ENCODE measurements at places on chromosomes 3 and 15. TPM values are rescaled to one million over a fixed set of nuclear protein-coding genes. Genes with fewer than 3 reads are reported as not detected.

DNA sequence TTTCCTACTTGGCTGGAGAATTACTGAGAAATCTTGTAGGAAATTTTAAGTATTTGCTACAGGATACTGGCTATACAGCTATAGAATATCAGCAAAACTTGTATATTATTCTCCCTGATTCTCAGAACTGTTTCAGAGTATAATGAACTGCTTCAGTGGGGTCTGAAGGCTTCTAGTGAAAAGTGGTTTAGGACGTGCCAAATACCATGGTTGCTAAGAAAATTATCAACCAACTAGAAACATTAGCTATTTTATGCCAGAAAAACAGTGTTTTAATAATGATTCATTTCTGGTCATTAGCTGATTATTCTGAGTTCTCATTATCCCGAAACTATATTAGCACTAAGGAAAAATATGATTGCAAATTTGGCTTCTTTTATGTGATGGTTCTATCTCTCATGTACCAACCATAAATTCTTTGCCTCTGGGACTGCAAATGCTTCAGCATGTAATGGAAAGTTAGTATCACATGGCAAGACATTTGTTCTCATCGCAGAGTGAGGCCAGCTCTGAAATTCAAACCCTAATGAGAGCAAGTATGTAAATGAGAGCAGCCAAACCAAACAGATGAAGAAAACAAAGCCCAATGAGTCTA is 11.0 kb upstream of the TSC22D2 start:
- H3K36me3 ChIP-seq, result peaks cover 2% of the 10 kb centered on the region
- no peak overlapping the region for H3K4me3 ChIP-seq
- no peak for DNase-seq

- DNase-seq, result no peak
- no peak overlapping the region for H3K4me3 ChIP-seq
- H3K27me3 ChIP-seq, result no peaks in the 10 kb centered on the region
- H3K36me3 ChIP-seq, result peaks cover 2% of the 10 kb centered on the region
- no peak overlapping the region for H3K27ac ChIP-seq
- H3K4me1 ChIP-seq, result no peaks in the 10 kb centered on the region
These were observed 201.2 kb downstream of the FAM43A start for GRCh38 chr3:194886836-194887235.

DNA sequence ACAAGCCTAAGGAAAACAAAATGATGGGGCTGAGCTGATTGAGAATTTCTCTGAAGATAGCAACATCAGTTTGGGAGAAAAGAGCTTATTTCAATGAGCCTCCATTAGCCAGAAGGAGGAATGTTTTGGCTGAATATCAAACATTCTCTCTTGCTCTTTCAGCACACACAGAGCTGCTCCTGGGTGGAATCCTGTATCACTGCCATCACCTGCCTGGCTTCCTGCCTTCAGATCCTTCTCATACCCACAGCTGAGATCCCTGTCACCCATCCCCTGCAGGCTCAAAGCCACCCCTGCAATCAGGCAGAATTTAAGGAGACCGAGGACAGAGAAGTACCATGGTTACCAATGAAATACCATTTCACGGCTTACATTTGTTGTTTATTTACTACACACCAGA is 27.2 kb upstream of the SYN2 start:
- no peaks in the 10 kb centered on the region for H3K36me3 ChIP-seq
- no peaks in the 10 kb centered on the region for H3K4me1 ChIP-seq
- H3K27ac ChIP-seq, result no peak overlapping the region

- H3K36me3 ChIP-seq, result no peaks in the 10 kb centered on the region
- H3K4me1 ChIP-seq, result peaks cover 44% of the 10 kb centered on the region
- DNase-seq, result no peak
- H3K4me3 ChIP-seq, result no peak overlapping the region
- peak overlapping the region; percentile 88 for H3K27ac ChIP-seq
- no peaks in the 10 kb centered on the region for H3K27me3 ChIP-seq
These were observed 417.4 kb upstream of the MDFIC2 start for GRCh38 chr3:70729845-70730244.

DNA sequence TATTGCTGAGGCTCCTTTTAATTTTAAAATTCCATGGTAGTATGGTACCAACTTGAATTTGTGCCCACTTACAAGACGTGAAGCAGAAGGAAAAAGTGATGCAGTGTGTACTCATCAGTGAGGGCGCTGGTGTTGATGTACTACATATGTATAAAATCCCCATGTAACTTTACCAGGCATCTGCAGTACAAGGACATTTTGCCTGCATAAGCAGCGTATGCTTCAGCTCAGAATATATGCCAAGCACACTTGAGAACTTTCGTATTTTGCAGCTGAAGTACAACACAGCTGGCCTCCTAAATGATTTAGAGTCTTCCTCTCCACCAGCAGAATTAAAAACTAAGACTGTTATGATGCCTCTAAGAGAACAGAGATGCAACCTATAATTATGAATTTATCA is 108.9 kb downstream of the RYR3 start:
- no peaks in the 10 kb centered on the region for H3K36me3 ChIP-seq
- peaks cover 24% of the 10 kb centered on the region for H3K27me3 ChIP-seq
- H3K27ac ChIP-seq, result no peak overlapping the region

DNA sequence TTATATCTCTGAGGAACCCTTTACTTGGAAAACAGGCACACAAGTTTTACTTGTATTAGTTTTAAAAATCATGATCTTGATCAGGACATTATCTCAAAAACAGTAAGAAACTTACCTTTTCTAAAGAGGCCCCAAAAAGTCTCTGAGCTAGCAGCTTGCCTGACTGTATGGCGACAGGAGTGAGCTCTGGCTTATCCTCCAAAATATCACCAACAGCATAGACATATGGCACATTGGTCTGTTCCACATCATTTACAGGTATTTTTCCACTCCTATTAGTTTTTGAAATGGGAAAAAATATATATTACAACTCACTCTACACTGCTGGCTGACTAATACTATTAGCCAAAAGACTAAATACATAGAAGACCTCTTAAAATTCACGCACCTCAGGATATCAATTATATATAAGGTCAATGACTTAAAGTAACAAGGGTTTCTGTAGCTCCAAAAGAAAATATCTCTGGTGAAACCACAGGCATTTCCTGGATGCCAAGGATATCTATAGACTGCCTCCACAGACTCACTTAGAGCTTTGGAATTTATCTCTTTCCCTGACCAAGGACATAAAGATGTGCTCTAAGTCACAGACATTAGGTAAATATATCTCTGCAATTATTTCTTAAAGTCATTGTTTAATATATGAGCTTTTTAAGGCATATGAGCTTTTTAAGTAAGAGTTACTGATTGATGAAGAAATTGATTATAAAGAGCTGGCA is 33.1 kb downstream of the TXNRD3 start:
- H3K36me3 ChIP-seq, result peaks cover 6% of the 10 kb centered on the region
- no peak overlapping the region for H3K4me3 ChIP-seq
- DNase-seq, result no peak
- no peaks in the 10 kb centered on the region for H3K27me3 ChIP-seq
- peak overlapping the region; percentile 49 for H3K27ac ChIP-seq

- H3K4me1 ChIP-seq, result peaks cover 12% of the 10 kb centered on the region
- DNase-seq, result no peak
- H3K27ac ChIP-seq, result no peak overlapping the region
- no peaks in the 10 kb centered on the region for H3K36me3 ChIP-seq
- peaks cover 42% of the 10 kb centered on the region for H3K27me3 ChIP-seq
- H3K4me3 ChIP-seq, result no peak overlapping the region
These were observed 120.5 kb downstream of the FOXB1 start for GRCh38 chr15:60124460-60125070.

GRCh38 chr3:120864541-120864940 is 43.5 kb upstream of the STXBP5L start:
- H3K36me3 ChIP-seq, result no peaks in the 10 kb centered on the region
- peaks cover 28% of the 10 kb centered on the region for H3K27me3 ChIP-seq
- no peak overlapping the region for H3K4me3 ChIP-seq
- H3K27ac ChIP-seq, result no peak overlapping the region

DNA sequence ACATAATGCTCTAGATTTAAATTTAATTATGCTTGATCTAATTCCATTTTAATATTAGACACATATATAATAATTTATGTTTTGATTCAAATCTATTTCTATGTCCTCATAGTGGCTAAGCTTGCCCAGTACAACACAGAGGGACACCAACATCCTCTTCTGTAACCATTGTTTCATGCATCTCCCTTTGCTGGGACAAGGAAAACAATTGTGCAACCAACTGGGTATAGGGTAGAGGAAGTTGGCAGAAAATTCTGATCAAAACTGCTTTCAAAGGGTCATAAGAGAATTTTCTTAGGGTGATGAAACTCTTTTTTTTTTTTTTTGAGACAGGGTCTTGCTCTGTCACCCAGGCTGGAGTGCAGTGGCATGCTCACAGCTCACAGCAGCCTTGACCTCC is 121.4 kb upstream of the SGO1 start:
- peaks cover 6% of the 10 kb centered on the region for H3K27me3 ChIP-seq
- H3K27ac ChIP-seq, result no peak overlapping the region

DNA sequence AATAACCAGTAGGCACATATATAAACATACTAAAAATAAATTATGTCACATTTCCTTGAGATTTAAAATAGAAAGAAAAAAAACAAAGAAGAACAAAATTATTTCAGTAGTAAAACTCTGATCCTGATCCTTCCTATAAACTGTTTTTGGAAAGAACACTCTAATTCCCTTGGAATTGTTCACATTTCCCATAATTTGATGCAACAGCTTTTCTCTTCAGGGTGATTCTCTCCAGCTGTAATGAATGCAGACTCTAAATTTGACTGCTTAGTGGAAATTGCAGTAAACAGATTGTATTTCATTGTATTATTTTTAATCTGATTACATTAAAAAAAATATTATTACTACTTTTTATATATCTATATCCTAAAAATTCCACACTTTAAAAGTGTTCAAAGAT is 70.2 kb upstream of the ABI3BP start:
- peaks cover 40% of the 10 kb centered on the region for H3K4me1 ChIP-seq
- peaks cover 19% of the 10 kb centered on the region for H3K36me3 ChIP-seq
- H3K27me3 ChIP-seq, result no peaks in the 10 kb centered on the region
- no peak overlapping the region for H3K27ac ChIP-seq
- no peak overlapping the region for H3K4me3 ChIP-seq

GRCh38 chr3:132189601-132190000 is 127.6 kb upstream of the ACP3 start:
- H3K27ac ChIP-seq, result no peak overlapping the region
- no peaks in the 10 kb centered on the region for H3K4me1 ChIP-seq
- H3K27me3 ChIP-seq, result peaks cover 36% of the 10 kb centered on the region
- H3K4me3 ChIP-seq, result no peak overlapping the region
- H3K36me3 ChIP-seq, result no peaks in the 10 kb centered on the region
- DNase-seq, result no peak

- peak overlapping the region; percentile 67 for H3K27ac ChIP-seq
- H3K36me3 ChIP-seq, result peaks cover 8% of the 10 kb centered on the region
- no peaks in the 10 kb centered on the region for H3K27me3 ChIP-seq
- peaks cover 67% of the 10 kb centered on the region for H3K4me1 ChIP-seq
These were observed 753 bp downstream of the INAFM2 start for GRCh38 chr15:40323953-40324937.

DNA sequence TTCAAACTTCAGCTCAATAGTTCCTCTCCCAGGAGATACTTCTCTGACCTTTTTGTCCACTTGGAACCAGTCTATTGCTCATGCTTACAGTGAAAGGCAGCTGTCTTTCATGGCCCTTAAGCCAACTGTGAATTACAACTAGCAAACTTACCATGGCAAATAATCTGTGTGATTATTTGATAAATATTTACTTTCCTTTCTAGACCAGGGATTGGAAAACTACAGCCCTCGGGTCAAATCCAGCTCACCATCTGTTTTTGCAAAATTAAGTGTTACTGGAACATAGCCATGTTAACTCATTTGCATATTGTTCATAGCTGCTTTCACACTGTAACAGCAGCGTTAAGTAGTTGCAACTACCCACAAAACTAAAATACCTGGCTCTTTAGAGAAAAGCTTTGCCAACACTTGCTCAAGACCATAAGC is 289.1 kb upstream of the MCTP2 start:
- no peak for DNase-seq
- H3K27ac ChIP-seq, result no peak overlapping the region

DNA sequence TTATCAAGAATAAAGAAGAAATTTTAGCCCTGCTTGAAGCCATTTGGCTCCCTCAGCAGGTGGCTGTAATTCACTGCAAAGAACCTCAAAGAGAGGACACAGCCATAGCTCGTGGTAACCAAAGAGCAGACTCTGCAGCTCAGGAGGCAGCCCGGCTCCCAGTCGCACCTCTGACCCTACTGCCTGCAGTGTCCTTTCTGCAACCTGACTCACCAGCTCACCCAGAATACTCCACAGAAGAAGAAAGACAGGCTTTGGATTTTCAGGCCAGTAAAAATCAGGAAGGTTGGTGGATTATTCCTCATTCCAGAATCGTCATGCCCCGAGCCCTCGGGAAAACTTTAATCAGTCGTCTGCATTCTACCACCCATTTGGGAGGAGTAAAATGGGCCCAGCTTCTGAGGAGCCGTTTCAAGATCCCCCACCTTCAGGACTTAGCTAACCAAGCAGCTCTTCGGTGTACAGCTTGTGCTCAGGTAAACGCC is 38.6 kb downstream of the ZBTB11 start:
- H3K36me3 ChIP-seq, result no peaks in the 10 kb centered on the region
- no peak for DNase-seq

DNA sequence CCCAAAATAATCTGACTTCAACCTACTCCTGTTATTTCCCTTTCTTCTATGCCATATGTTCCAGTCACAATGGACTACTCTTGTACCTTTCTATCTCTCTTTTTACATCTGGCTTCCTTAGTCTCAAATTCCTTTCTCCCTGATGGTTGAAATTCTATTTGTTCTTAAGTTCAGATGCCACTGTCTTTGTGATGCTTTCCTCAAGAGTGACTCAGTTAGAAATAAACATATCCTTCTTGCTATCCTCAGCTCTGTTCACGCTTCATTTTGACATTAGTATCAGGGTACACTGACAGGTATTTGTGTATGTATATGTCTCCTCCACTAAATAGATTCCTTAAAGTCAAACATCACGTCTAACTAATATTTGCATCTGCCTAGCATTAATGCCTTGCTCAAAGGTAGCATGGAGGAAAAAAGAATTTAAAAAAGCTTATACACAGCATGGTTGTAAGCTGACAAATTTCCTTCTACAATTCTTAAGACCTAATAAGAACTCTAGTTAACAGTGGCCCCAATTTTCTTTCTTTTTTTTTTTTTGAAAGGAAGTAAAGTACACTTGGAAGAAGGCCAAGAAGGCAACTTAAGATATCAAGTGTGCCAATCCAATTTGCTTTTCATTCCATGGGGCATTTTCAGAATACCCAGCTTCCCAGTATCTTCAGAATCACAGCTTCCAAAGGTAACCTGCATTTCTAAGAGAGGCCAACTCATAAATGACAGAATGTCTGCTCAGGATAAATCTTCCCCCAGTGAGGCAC is 58.0 kb downstream of the CHAC1 start:
- no peak overlapping the region for H3K27ac ChIP-seq
- no peak overlapping the region for H3K4me3 ChIP-seq
- DNase-seq, result no peak
- H3K27me3 ChIP-seq, result no peaks in the 10 kb centered on the region
- H3K36me3 ChIP-seq, result peaks cover 9% of the 10 kb centered on the region

- H3K27me3 ChIP-seq, result no peaks in the 10 kb centered on the region
- no peaks in the 10 kb centered on the region for H3K4me1 ChIP-seq
- no peak overlapping the region for H3K27ac ChIP-seq
- no peak overlapping the region for H3K4me3 ChIP-seq
- H3K36me3 ChIP-seq, result no peaks in the 10 kb centered on the region
These were observed 426.1 kb downstream of the IL5RA start for GRCh38 chr3:2684046-2684445.

- no peaks in the 10 kb centered on the region for H3K27me3 ChIP-seq
- peaks cover 29% of the 10 kb centered on the region for H3K4me1 ChIP-seq
- no peak for DNase-seq
These were observed 37.7 kb upstream of the CPB1 start for GRCh38 chr3:148789906-148790305.

AHSG gene
- total RNA-seq, result not detected

DYNC1LI1 gene
- 56.9 TPM for total RNA-seq

BLOC1S6 gene
- total RNA-seq, result 49.2 TPM

NTRK3 gene
- not detected for total RNA-seq

ZIC1 gene
- 57.3 TPM for total RNA-seq

ANKUB1 gene
- not detected for total RNA-seq
